Stimulated activated CD4-positive, alpha-beta T cell treated with anti-CD3 and anti-CD28 coated beads, Interleukin-2, amount 100 ng/mL, for 24 hours (primary cell): ENCODE measurements at places on chromosomes 2 and 18.

DNA sequence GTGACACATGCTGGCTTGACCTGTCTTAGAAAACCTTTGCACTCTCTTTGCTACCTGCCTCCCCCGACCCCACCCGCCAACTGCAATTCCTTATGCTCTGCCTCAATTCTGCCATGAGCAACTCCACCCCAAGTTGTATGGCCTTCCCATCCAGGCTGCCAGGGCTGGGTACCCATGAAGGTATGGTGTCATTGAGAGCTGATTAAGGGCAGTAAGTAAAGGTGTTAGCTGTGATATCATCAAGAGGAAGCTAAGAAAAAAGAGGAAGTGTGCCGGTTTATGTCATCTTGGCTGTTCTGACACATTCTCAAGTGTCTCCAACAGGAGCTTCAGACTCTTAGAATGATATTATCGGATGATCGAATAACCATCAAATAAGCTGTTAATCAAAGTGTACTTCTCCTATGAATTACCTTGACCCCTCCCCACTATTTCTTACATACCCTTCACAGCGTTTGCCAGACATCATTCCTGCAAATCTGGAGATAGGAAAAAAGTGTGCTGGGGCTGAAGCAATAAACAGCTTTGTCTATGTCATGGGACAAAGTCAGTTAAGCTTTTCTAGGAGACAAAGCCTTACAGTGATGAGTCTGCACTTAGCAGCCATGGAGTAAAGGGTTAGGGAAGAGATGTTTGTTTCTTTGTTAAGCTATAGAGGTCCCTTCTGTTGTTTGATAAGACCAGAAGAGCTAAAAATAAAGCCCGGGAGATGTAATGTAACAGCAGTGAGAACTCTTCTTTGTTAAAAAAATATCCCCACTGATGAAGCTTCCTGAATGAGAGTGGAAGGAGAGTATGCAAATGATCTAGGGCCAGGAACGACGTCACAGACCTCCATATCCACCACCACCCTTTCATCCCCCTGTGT, 40.4 kb upstream of the SMAD2 start:
- no peak for DNase-seq

DNA sequence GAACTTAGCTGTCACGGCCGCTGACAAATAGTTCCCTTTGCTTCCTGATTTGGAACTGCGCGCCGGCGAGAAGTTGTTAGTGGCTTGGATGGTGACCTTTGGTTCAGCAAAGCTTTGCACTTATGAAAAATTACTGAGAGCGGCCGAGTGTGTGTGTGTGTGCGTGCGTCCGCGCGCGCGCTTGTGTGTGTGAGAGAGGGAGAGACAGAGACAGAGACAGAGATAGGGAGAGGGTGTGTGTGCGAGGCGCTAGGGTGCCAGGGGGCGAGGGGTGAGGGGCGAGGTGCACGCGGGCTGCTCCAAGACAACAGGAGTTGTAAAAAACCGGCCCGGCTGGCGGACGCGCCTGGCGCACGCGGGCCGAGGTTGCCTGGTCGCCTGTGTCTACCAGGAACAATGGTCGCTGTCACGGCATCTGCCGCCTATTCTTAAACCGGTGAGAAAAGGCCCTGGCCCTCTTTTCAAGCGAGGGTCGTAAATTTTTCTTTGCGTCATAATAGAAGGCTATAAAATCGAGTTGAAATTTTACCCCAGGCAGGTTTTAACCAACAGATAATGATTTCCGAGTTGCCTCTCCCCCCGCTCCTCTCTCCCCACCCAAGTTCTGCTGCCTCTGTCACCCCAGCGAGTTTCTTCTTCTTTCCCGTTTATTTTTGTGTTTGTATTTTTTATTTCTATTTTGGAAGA, 535 bp downstream of the HOXD3 start:
- DNase-seq: no peak

DNA sequence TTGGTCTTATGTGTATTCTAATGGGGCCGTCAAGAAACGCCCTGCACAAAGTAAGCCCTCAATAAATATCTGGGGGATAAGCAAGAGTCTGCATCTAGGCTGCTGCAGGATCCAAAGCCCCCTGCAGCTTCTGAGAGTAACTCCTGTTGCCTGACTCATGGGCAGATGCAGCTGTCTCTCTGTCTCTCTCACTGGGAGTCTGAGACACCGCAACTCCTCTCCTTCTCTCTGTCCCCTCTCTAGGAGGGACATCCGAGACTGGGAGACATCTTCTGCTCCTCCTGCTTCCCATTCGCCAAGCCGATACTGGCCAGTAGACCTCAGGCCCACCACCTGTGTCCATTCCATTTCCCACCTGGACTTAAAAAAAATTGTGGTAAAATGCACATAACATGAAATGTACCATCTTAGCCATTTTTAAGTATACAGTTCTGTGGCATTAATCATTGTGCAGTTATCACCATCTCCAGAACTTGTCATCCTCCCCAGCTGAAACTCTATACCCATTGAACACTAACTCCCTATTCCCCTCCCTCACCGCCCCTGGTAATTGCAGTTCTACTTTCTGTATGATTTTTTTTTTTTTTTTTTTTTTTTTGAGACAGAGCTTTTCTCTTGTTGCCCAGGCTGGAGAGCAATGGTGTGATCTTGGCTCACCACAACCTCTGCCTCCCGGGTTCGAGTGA, 20.1 kb downstream of the DYSF start:
- DNase-seq: no peak

DNA sequence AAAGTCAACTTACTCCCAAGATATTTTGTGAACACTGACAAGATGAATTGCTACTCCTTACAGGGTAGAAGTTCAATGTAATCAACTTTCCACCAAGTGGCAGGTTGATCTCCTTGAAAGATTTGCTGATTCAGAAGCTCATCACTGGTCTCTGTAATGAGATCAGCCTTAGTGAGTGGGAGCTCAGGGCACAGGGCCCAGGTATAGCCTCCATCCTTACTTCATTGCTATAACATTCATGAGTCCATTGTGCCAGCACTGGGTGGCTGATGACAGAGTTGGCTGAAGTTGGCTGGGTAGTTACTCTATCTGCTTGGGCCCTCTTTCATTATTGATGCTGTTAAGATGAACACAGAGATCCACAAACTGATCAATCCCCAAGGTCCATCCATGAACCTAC, 379.0 kb downstream of the IRS1 start:
- DNase-seq: no peak

GRCh38 chr2:96874198-96874831, 4.4 kb upstream of the SEMA4C start:
- peak; percentile 31 for DNase-seq

- no peak for DNase-seq
Measured at GRCh38 chr2:69993708-69994107, 32.3 kb upstream of the ASPRV1 start.

DNA sequence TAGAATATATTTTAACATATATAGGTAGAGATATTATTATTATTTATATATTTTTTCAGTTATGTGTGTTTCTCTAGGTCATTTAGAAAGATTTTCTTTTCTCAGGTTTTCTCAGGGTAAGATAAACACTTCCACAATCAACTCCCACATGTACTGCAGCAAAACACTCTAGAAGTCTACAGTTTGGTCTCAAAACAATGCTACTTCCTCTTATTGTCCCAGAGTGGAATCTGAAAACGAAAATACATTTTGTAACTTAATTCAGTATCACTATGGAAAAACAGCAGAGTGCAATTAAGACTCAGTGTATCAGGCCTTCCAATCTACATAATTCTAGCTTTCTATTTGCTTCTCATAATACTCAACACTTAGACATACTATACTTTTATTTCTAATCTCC, 190.1 kb upstream of the SLC35G4 start:
- DNase-seq: no peak

DNA sequence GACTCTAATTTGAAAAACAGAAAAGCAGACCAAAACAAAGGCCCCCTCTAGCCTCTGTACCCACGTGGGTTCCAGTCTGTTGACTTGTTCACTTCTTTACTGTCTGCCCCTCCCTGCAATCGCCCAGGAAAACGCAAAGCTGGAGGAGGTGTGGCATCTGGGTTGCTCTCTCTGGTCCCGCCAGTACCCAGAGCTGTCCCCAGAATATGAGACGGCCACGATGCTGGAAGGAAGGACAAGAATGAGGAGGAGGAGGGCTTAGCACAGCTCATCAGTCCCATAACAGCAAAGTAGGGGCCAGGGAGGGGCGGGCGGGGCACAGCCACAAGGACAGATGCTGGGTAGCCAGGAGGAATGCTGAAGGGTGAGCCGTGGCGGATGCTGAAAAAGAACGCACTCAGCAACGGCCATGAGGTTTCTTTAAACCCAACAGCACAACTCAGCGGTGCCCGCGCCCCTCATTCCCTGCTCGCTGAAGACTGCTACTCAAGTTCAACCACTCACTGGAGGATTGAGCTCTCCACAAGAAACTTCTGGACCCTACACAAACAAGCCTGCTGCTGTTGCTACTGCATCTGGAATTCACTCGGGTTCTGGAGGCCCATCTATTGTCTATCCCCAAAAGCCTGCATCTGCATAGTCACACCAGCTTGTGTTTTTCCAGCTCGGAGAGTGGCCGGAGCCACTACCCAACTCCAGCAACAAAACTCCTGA, 187.7 kb downstream of the HDAC4 start:
- DNase-seq: no peak

GRCh38 chr18:78735131-78736014, 244.2 kb upstream of the SALL3 start:
- DNase-seq: no peak

- DNase-seq: no peak
Measured at GRCh38 chr2:65367524-65367923, 64.9 kb downstream of the SPRED2 start.

GRCh38 chr2:236217926-236218325, 46.3 kb downstream of the ASB18 start:
- DNase-seq: no peak

- peak; percentile 33 for DNase-seq
Measured at GRCh38 chr2:26922405-26923188, 47.8 kb upstream of the MAPRE3 start.

DNA sequence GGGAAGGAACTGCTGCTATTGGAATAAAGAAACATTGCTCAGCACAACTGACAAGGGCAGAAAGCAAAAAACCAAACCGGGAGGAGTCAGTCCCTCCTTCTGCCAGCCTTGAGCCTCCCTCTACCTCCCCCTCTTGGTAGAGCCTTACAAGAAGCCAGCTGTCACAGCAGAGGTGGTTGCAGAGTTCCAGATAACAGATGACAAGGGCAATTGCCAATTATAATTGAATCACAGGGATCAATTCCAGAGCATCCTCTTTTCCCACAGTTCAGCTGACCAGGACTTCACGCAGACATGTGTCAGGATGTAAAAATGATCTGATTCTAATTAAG, 548.2 kb upstream of the LRRTM1 start:
- no peak for DNase-seq

DNA sequence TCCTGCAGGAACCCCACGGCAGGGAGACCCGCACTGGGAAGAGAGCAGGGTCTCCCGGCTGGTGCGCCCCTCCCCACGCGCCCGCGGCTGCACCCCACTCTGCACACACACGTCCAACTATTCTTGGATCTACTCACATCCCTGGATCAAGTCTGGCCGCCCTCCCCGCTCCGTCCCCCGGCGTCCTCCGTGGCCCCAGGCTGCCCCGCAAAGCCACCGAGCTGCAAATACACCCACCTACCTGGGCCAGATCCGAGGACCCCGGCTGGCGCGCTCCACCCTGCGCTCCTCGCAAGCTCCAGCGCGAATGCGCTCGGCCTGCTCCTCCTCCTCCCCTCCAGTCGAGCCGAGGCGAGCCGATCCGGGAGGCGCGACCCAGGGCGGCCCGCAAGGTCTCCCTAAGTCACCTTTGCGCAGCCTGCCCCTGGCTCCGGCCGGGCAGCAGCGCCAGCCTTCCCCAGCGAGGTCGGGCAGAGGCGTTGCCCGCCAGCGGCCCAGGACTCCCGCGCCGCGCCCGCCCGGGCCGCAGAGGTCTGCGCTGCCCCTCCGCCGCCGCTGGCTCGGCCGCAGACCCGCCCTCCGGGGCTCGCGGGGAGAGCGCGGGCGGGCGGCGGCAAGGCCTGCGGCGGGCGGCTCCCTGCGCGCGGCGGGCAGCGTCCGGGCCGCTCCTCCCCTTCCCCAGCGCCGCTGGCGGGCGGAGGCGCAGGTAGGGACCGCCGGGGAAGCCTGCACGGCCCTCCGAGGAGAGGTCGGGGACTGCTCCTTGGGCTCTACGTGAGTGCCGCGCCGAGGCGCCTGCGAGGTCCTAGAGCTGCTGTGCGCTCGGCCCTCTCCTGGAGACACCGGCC, 126.0 kb downstream of the OSBPL1A start:
- DNase-seq: peak; percentile 56

DNA sequence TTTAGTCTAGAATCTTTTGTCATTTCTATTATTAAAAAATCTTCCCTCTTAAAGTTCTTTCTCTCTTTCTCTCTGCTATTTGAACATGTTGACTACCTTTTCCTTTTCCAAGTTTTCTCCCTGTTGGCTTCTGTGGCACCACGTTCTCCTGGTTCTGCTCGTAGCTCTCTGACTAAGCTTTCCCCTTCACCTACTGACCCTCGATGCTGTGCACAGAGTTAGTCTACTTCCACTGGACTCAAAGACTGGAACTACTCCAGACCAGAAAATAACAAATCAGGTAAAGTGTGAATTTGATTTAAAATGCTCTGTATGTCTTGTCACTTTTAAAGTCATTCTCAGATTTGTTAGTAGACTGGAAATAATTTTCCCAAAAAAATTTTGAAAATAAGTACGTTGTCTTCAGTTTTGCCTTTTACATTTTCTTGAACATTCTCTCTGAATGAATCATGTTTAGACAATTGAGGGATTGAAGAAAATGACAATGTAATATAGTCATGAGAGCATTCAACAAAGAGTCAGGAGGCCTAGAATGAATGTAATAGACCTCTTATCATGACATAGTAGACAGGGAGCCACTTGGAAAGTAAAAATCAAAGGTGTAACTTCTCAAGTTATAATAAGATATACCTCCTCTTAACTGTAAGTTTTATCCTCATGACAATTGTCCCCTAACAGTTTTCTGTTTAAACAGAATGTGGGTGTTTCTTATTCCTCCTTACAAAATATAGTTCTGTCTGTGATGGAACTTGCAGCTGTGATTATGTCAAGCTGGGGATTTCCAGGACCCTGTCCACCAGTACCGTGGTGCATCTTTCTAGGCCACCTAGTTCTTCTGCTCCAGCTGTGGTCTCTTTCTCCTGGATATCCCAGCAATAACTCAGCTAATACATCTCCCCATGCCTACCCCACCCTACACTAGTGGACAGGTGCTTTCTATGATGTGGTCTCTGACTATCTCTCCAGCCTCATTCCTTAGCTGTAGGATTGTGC, 25.5 kb downstream of the ITPRID2 start:
- no peak for DNase-seq

DNA sequence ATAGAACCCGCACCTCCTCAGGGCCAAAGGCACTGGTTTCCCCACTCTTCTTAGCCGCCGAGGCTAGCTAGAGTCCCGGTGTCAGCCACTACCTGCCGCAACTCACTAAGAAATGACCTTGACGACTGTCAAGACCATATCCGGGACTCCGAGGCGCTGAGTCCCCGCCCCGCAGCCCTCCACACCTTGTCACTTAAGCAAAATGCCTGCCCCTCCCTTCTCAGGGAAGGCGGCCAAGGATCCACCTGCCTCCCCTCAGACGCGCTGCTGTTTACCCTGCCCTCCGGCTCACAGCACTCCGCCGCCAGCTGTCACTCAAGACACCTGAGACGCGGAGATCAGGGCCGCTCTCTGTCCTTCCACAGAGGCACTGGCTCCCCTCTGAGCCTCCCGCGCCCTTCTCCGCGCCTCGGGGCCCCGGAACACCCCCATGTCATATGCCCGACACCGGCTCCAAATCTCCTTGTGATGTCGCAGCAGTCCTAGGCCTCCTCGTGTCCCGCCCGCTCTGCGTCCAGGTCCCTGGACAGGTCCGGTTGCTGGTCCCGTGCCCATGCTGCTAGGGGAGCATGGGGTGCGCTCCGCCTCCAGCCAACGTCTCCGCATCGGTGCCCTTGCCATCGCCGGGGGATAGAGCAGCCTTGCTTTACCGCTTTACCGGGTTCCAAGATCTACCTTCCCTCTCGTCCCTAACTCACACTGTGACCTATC, 32.5 kb upstream of the REG3G start:
- no peak for DNase-seq
